ENCODE measurements at places on chromosomes 1 and 21.

DNA sequence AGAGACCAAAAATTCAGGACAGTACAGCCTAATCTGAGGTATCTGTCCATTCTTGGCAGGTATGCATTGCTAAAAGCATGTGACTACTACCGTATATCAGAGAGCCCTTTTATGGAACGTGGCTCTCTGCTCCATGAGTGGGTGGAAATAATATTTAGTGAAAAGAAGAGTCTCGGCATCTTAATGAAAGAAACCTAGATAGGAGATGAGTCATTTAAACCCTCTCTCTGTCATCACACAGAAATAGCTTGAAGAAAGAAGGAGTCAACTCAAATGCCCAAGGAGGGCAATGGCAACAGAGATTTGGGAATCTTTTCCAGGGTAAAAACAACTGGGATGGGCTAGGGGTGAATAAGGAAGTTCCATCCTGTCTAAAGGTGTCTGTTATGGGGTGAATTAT is 528.2 kb downstream of the SMYD3 start:
- DNase-seq: no peak

GRCh38 chr1:9717193-9718005 is 65.9 kb downstream of the PIK3CD start:
- DNase-seq: peak; percentile 97

GRCh38 chr1:16420424-16421118 is 16.7 kb downstream of the SPATA21 start:
- no peak for DNase-seq

GRCh38 chr21:20603236-20603635 is 395.0 kb upstream of the NCAM2 start:
- no peak for DNase-seq

DNA sequence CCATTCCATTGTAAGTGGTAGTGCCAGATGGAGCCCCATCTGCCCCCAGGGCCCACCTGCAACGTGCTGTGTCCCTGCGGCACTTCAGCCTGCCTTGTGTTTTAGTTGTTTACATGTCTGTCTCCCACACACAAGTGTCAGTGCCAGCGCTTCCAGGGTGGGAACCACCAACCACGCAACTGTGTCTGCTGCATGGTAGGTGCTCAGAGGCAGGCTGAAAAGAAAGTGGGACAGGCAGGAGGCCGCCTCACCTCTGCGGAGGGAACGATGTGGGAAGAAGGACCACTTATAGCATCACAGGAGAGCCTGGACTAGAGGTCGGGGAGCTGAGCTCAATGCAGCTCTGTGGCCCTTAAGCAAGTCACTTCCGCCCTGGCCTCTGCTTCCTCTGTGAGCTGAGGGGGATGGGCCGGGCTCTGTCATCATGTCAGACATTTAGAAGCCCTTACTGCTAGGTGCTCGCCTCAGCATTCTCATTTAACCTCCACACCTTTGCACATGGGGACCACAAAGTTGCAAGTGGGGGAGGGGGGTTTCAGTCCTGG is 17.9 kb downstream of the SLC9A1 start:
- DNase-seq: peak; percentile 84

- no peak for DNase-seq
Measured at GRCh38 chr1:17878837-17879236, 123.7 kb downstream of the ACTL8 start.

All from hematopoietic multipotent progenitor cell treated with erythropoietin and hydrocortisone succinate and interleukin-3 and kit ligand, for 6 days (in vitro differentiated cells).